ENCODE measurements at places on chromosomes 1 and 21.
A peak's percentile ranks its signal among the peaks of the same experiment; 100 is the strongest.

DNA sequence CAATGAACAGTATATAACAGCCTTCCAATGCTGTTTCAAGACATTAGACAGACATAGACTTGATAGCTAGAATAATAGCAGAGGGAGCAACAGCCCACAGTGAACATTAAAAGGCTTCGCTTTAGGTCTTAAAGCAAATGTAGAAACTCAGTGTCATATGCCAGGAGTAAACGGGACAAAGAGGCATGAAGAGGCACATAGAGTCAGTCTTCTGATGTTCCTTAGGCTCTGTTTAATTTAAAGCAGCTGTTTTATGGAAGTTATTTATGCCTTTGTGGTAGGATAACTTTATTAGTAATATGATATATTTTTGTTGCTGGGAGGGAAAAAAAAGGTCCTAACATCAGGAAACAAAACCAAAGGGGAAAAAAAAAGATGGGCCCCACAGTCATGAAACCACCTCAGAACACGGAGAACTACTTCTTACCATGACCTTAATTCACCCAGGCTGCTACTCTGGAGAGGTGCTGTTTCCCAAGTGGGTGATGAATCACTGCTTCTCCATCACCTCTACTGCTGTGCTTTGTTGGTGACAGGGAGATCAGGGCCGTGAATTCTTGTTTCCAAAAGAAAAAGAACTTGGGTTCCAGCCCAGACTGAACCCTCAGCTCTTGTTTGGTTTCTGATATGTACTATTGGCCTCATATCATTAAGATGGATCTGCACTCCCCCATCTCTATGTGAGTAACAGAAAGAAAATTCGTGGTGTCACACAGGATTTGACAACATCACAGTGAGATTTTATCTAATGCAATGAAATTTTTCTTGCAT is 616.9 kb downstream of the KIF26B start:
- DNase-seq, result no peak

GRCh38 chr1:207361029-207361428 is 39.6 kb downstream of the CD55 start:
- DNase-seq, result no peak

DNA sequence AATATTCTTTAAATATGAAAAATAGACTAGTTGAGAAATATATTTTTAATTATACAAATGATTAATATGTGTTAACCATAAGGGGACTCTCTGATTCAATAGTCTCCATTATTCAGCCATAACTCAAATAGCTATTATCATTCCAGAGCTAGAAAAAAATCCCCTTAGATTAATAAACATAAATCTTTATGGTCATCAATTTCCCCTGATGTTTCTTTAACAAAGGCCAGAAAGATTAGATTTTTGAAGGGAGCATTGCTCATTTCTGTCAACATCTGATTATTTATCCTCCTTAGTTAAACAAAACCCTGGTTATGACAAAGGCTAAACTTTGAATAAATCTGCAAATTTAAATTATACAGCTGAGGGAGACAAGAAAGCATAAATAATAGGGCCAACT is 215.7 kb downstream of the PLA2G4A start:
- no peak for DNase-seq

GRCh38 chr1:27531959-27532685 is 42.2 kb upstream of the WASF2 start:
- no peak for DNase-seq

- no peak for DNase-seq
Measured at GRCh38 chr21:39142972-39143371, 40.3 kb downstream of the PSMG1 start.

- DNase-seq, result no peak
Measured at GRCh38 chr1:19606817-19607642, 37.1 kb upstream of the NBL1 start.

- DNase-seq, result no peak
Measured at GRCh38 chr1:183313063-183313462, 105.1 kb downstream of the NMNAT2 start.

- no peak for DNase-seq
Measured at GRCh38 chr1:194870860-194871259, 1684.4 kb upstream of the B3GALT2 start.

DNA sequence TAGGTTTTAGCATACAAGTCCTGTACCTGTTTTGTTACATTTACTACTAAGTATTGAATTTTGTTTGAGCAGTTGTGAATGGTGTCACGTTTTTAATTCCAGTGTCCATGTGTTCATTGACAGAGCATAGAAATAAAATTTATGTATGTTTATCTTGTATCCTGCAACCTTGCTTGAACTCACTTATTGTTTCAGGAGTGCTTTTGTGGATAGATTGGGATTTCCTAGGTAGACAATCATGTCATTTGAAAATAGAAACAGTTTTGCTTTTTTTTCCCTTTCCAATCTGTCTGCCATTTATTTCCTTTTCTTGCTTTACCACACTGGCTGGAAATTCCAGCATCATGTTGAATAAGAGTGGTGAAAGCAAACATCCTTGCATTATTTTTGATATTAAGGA is 15.0 kb upstream of the ABCG1 start:
- DNase-seq, result no peak

DNA sequence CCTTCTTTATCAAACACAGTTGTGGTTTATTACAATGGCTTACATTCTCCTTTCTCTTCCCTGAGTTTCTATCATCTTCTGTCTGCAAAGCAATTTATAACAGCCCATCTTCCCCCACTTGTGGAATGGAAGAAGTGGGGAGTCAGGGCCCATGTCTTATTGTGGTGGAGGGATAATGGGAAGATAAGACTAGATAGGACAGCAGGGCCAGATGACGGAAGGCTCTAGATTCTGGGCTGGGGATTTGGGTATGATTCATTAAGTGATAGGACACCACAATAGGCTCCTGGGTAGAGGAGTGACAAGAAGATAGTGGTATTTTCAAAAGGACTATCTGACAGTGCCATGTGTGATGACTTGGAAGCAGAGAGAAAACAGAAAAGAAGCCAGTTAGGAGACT is 450.6 kb downstream of the TTLL7 start:
- DNase-seq, result no peak

GRCh38 chr1:40567825-40568224 is 36.4 kb downstream of the ZNF684 start:
- DNase-seq, result no peak

GRCh38 chr1:230277201-230278025 is 148.7 kb downstream of the PGBD5 start:
- DNase-seq, result peak; percentile 49

DNA sequence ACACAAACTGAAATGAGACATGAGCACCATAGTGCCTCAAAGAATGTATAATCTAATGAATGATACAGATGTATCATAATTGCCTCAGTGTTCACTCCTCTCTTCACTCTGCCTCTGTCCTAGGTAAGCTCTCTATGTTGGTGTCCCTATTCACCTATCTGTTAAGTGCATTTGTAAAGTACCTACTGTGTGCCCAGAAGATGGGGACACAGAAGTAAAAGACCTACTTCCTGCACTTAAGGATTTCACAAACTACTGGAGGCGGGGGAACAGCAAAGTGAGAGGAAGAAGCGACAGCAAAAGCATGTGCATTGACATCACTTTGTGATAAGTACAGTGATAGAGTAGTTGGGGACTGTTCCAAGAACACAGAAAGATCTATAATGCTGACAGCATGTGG is 18.1 kb downstream of the RD3 start:
- no peak for DNase-seq

DNA sequence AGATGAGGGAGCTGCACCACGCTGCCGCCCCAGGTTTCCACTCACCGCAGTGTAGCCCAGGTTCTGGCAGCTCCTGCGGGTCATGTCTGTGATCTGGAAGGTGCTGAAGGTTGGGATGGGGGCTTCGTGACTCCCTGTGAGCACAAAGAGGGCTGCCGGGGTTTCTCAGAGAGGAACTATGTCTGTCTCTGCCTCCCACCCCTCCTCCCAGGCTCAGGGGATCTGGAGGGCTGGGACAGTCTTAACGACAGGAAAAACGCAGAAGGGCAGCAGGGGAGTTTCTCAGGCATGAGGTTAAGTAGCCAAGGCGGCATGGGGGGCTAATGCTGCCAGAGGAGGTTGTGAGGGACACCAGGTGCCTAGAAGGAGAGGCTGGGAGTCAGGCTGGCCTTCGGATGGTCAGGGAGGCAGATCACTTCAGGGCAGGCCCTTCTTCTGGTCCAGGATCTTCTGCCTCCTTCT is 656 bp downstream of the SH2D2A start:
- DNase-seq, result no peak

DNA sequence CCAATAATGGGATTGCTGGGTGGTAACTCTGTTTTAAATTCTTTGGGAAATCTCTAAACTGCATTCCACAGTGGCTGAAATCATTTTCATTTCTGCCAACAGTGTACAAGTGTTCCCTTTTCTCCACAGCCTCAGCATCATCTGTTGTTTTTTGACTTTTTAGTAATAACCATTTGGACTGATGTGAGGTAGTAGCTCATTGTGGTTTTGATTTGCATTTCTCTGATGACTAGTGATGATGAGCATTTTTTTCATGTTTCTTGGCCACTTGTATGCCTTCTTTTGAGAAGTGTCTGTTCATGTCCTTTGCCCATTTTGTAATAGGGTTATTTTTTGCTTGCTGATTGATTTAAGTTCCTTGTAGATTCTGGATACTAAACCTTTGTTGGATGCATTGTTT is 131.9 kb upstream of the B3GALT2 start:
- no peak for DNase-seq

DNA sequence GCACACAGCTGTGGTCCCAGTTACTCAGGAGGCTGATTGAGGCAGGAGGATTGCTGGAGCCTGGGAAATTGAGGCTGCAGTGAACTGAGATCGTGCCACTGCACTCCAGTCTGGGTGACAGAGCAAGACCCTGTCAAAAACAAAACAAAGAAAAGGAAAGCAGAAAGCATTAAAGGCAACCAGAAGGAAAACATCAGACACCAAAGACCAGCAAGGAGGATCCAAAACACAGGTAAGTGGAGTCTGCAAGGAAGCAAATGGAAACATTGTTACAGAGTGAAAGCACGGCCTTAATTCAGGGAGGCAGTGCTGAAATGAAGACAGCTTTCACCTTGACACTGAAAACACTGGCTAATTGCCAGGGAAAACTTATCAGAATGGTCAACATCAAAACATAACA is 40.8 kb downstream of the CFAP74 start:
- DNase-seq, result no peak

GRCh38 chr1:165068741-165069140 is 287.8 kb downstream of the LMX1A start:
- no peak for DNase-seq

- no peak for DNase-seq
Measured at GRCh38 chr1:219883400-219884332, 44.7 kb downstream of the SLC30A10 start.

- DNase-seq, result no peak
Measured at GRCh38 chr1:99751877-99752504, 14.4 kb downstream of the FRRS1 start.

GRCh38 chr1:99818063-99818699 is 32.0 kb upstream of the AGL start:
- DNase-seq, result no peak

- DNase-seq, result peak; percentile 12
Measured at GRCh38 chr1:193070942-193071341, 11.5 kb downstream of the RO60 start.

- no peak for DNase-seq
Measured at GRCh38 chr21:28834335-28835238, 158.1 kb downstream of the LTN1 start.

- DNase-seq, result no peak
Measured at GRCh38 chr21:17785403-17785788, 33.8 kb downstream of the C21orf91 start.

- DNase-seq, result no peak
Measured at GRCh38 chr1:6066680-6067079, 21.0 kb downstream of the KCNAB2 start.

DNA sequence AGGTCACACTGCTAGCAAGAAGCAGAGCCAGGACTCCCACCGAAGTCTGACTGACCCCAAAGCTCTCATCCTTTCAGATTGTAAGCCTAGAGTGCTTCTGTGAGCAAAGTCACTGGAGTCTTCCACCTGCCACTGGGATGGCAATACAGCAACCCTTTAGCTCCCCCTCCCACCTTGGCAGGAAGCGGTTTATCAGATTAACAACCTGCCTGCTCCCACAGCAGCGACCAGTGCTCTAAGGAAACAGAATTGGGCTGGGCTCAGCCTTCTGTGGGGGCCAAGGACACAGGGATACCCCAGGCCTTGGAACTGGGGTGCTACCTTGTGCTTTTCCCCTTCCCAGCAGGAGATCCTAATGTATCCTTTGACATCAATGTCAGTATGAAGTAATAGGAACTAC is 76.0 kb downstream of the GFI1 start:
- no peak for DNase-seq

- DNase-seq, result no peak
Measured at GRCh38 chr1:14265495-14265894, 333.0 kb upstream of the KAZN start.

DNA sequence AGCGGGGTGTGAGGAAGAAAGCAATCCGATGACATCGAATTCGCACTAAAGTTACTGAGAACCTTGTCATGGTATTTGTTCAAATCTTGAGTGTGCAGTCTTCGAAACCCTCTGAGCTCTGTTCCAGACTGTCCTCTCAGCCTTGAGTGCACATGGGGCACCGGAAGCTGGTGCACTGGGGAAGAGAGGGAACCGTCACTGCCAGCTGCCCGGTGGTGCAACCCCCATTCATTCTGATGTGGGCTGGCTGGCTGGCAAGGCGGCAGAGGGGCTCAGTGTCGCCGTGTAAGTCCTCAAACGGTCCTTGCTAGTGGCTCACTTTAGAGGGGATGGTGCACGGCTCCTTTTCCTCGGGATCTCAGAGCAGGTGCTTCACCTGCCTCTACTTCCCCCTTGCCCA is 137.4 kb downstream of the KIF26B start:
- no peak for DNase-seq

GRCh38 chr1:5875345-5875910 is 116.8 kb downstream of the NPHP4 start:
- DNase-seq, result no peak

- no peak for DNase-seq
Measured at GRCh38 chr1:205258261-205258691, 30.5 kb downstream of the TMCC2 start.

DNA sequence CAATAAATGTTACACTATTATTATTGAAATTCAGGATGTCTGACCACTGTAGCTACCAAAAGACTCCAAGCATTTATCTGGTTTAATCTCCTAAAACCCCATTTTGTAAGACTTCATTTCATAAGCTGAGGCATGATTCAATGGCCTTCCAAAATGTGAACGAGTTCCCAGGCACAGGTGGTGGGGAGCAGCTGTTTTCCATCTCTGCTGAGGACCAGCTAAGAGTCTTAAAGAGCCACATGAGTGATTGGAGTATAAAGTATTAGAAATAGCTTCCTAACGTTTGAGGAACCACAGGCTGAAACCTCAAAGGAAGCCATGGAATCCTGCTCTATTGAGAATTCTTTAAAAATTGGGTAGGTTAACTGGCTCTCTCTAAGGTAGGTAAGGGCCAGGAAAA is 44.9 kb downstream of the SEC16B start:
- no peak for DNase-seq

DNA sequence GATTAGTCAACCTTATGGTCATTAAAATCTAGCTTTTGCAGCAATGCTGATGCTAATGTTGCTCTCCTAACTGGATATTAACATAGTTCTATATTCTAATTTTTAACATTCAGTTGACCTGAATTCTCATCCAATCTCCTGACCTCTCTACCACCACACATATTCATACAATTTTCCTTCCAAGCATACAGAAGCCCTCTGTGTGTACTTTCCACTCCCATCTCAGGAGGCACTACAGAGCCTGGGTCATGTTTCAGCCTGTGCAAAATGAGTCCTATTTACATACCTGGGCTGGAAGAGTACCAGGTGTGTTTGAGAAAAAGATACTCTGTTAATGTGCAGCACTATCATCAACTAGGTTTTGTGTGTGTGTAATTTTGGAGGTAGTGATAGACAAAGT is 486.3 kb downstream of the NEGR1 start:
- DNase-seq, result peak; percentile 87
